ENCODE measurements at places on chromosomes 7 and 10. TPM values are rescaled to one million over a fixed set of nuclear protein-coding genes. Genes with fewer than 3 reads are reported as not detected.

DNA sequence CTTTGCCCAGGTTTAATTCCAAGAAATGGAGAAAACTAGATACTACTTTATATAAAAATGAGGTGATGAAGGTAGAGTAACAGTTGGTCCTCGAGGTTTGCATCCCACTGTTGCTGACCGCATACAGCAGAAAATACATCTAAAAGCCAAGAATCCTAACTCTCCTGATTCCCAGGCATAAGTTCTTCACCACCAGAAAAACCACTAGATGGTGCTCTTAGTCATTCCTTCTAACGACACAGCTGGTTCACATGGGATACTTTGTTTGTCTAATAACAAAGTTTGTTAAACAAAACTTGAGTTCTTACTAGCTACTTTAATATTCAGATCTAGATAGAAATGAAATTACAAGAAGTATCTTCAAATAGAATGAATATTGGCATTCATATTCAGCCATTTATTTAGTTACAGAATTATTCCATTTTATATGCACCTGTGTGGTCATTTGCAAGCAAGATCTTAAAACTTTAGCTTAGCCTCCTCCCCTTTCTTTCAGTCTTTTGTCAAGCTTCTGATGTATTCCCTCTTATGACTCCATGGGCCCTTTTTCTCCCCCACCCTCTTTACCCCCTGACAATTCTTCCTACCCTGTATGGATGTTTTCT, 54.1 kb upstream of the CYP26C1 start:
- no peaks in the 10 kb centered on the region for H3K27me3 ChIP-seq
- no peak for DNase-seq
- no peaks in the 10 kb centered on the region for H3K4me1 ChIP-seq
- no peak overlapping the region for H3K27ac ChIP-seq
- H3K4me3 ChIP-seq: no peak overlapping the region

GRCh38 chr10:100816671-100817070, 71.3 kb downstream of the PAX2 start:
- no peak overlapping the region for H3K4me3 ChIP-seq
- H3K27me3 ChIP-seq: peaks cover 89% of the 10 kb centered on the region
- H3K4me1 ChIP-seq: no peaks in the 10 kb centered on the region
- H3K36me3 ChIP-seq: no peaks in the 10 kb centered on the region

GRCh38 chr10:127919418-127920271, 12.7 kb downstream of the PTPRE start:
- H3K27ac ChIP-seq: peak overlapping the region; percentile 84
- no peaks in the 10 kb centered on the region for H3K27me3 ChIP-seq
- no peaks in the 10 kb centered on the region for H3K36me3 ChIP-seq
- H3K4me1 ChIP-seq: peaks cover 71% of the 10 kb centered on the region
- DNase-seq: no peak

DNA sequence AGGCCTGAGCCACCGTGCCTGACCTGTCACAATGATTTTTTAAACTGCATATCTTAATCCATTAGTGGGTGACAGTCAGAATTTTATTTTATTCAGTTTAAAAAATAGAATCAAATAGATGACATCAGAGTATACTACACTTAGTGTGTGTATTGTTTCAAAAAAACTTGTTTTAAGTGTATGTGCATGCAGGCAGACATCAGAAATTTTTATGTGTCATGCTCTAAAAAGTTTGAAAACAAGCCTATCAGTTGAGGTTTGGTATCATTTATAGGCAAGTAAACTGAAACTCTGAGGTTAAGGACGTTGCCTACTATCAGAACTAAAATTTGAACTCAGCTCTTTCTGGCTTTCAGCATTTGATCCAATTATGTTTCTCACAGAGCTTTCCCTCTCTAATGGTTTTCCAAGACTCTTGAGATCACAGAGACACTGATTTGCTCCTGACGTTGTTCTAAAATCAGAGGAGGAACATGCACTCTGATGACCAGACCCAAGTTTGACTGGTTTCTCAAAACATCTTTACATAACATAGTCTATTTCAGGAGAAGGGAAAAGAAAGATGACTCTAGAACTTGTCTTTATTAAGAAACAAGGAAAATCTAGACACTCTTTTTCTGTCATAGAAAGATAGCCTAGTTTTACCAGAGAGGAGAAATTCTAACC, 188.6 kb downstream of the AUTS2 start:
- H3K36me3 ChIP-seq: no peaks in the 10 kb centered on the region
- H3K27ac ChIP-seq: no peak overlapping the region
- no peak for DNase-seq
- H3K27me3 ChIP-seq: no peaks in the 10 kb centered on the region
- H3K4me1 ChIP-seq: peaks cover 45% of the 10 kb centered on the region
- H3K4me3 ChIP-seq: no peak overlapping the region

DNA sequence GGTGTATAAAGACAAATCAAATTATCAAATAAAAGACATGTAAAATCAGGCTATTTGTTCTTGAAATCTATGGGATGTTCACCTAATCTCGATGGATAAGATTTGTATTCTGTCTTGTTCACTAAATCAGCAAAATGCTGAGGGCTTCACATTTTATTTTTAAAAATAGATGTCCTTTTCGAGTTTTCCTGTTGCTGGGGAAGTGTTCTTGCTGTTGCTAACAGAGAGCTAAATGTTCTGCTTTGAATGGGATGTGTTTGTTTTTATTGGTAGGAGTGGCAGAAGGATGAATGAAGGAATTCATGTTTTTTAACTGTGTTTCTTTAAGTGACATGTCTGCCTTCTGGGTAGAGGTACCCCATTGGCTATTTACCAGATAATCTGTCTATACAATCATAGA, 7.3 kb upstream of the SNX13 start:
- H3K4me3 ChIP-seq: no peak overlapping the region
- no peaks in the 10 kb centered on the region for H3K36me3 ChIP-seq
- DNase-seq: no peak
- H3K4me1 ChIP-seq: no peaks in the 10 kb centered on the region
- no peak overlapping the region for H3K27ac ChIP-seq
- no peaks in the 10 kb centered on the region for H3K27me3 ChIP-seq

GRCh38 chr7:91041901-91042484, 222.2 kb upstream of the FZD1 start:
- H3K27ac ChIP-seq: no peak overlapping the region
- no peaks in the 10 kb centered on the region for H3K27me3 ChIP-seq
- no peaks in the 10 kb centered on the region for H3K4me1 ChIP-seq
- H3K36me3 ChIP-seq: no peaks in the 10 kb centered on the region
- H3K4me3 ChIP-seq: no peak overlapping the region

- no peak for DNase-seq
- no peaks in the 10 kb centered on the region for H3K27me3 ChIP-seq
- H3K27ac ChIP-seq: no peak overlapping the region
These were observed 61.5 kb downstream of the C10orf120 start for GRCh38 chr10:122638106-122638505.

GHRHR gene
- not detected for total RNA-seq

DNA sequence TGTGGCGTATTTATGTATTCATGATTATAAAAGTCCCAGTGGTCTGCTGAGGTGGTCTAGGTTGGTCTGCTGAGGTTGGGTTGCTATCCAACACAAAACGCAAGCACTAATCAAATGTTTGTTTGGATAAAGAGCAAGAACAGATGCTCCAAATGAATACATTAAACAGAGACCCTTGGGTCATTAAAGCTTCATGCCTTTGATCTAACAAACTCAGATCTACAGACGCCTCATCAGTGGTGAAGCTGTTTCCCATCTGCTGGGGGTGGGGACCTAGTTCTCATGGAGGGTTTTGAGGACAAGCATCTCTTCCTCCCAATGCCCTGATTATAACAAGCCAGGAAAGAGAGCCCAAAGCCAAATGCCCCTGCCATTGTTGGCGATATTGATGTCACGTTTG, 786.7 kb downstream of the NRG3 start:
- DNase-seq: no peak
- H3K27ac ChIP-seq: no peak overlapping the region
- no peaks in the 10 kb centered on the region for H3K4me1 ChIP-seq
- H3K27me3 ChIP-seq: no peaks in the 10 kb centered on the region

DNA sequence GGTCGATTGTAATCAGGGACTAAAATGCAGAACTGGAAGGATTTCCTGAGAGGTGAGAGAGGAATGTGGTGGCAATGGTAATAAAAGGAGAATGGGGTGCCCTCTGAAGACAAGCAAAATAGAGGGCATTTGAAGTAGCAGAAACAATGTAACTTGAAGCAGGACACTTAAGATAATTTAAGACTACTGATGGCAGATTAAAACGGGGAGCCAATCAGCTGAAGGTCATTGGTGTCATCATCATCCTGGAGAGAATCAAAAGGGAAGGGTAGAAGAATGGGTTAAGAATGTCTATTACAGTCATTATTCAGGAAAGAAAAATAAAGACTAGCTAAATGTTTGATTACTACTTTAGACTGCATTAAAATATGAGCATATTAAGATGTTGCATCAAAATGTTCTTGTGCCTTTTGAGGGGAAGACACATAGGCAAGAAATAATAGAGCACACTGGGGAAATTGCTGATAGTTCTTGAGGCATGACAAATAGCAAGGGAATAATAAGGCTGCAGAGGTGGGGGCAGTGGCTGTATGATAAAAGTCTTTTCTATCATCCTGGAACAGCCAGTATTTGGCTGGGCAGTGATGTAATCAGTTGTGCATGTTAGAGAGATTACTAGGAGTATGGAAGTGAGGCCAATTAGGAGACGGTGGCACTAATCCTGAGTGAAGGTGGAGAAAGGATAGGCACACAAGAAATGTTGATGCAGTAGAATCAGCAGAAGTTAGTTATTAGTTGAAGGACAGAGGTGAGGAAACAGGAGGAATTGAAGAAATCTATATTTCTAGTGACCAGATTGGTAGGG, 60.2 kb downstream of the CCDC71L start:
- peaks cover 4% of the 10 kb centered on the region for H3K4me1 ChIP-seq
- no peak for DNase-seq
- H3K36me3 ChIP-seq: no peaks in the 10 kb centered on the region
- no peak overlapping the region for H3K4me3 ChIP-seq
- no peaks in the 10 kb centered on the region for H3K27me3 ChIP-seq

DNA sequence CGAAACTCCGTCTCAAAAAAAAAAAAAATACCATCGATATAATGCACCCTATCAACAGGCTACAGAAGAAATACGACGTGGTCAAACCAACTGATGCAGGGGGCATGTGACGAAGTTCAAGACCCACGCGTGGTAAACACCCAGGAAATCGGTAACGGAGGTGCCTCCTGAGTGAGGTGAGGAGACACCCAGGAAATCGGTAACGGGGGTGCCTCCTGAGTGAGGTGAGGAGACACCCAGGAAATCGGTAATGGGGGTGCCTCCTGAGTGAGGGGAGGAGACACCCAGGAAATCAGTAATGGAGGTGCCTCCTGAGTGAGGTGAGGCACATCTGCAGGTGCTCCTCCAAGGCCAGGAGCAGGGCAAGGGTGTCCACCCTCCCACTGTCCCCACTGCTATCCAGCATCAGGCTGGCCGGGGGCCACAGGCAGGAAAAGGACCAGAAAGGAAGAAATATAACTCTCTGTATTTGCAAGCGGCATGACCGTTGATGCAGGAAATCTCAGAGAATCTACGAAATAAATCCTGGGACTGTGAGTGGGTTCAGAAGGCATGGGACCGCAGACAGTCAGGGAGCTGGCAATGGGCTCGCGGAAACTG, 10.7 kb upstream of the GPR146 start:
- H3K4me3 ChIP-seq: no peak overlapping the region
- no peak overlapping the region for H3K27ac ChIP-seq

FGF8 gene
- not detected for total RNA-seq

PRSS2 gene
- not detected for total RNA-seq

AOAH gene
- 1.6 TPM for total RNA-seq
